ENCODE measurements at places on chromosomes 13 and 19.

GRCh38 chr13:104014803-104015645, 948.8 kb upstream of the SLC10A2 start:
- no peak for DNase-seq

- DNase-seq = no peak
Measured at GRCh38 chr13:50378509-50379044, 363.3 kb downstream of the KCNRG start.

GRCh38 chr19:6651965-6652804, 17.8 kb downstream of the TNFSF14 start:
- DNase-seq = no peak

DNA sequence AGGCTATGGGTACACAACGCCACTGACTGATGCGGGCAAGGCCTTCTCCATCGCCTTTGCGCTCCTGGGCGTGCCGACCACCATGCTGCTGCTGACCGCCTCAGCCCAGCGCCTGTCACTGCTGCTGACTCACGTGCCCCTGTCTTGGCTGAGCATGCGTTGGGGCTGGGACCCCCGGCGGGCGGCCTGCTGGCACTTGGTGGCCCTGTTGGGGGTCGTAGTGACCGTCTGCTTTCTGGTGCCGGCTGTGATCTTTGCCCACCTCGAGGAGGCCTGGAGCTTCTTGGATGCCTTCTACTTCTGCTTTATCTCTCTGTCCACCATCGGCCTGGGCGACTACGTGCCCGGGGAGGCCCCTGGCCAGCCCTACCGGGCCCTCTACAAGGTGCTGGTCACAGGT, 6.9 kb downstream of the KCNK6 start:
- no peak for DNase-seq

GRCh38 chr13:46164661-46165060, 17.3 kb downstream of the LCP1 start:
- no peak for DNase-seq

DNA sequence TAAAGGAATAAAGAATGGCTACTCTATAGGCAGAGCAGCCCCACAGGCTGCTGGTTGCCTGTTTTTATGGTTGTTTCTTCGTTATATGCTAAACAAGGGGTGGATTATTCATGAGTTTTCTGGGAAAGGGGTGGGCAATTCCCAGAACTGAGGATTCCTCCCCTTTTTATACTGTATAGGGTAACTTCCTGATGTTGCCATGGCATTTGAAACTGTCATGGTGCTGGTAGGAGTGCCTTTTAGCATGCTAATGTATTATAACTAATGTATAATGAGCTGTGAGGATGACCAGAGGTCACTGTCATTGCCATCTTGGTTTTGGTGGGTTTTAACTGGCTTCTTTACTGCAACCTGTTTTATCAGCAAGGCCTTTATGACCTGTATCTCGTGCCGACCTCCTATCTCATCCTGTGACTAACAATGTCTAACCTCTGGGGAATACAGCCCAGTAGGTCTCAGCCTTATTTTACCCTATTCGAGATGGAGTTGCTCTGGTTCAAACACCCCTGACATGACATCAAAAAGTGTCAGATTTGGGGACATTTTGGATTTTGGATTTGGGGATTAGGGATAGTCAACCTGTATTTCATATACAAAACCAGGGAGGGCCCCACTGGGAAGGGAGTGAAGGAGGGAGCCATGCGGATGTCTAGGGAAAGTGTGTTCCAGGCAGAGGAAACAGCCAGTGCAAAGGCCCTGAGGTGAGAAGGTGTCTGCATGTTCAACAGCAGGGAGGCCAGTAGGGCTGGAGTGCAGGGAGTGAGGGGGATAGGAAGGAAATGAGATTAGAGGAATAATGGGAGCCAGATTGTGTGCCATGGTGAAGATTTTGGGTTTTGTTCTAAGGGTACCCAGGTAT, 10.9 kb downstream of the FXYD5 start:
- DNase-seq = no peak

DNA sequence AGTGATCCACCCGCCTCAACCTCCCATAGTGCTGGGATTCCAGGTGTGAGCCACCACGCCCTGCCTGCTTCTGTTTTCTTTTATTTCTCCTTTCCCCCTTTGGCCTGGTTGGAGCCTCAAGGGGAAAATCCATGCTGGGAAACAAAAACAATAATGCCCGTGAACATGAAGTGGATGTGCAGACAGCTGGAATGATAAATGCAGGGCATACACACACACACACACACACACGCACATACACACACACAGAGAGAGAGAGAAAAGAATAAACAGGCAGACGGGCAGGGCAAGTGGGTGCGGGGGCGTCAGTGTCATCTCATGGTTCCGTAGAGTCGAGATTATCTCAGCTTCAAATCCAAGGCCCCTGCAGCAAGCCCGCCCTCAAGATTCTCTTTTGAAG, 4.4 kb upstream of the PLEKHF1 start:
- no peak for DNase-seq

All from activated CD4-positive, CD25-positive, alpha-beta regulatory T cell (primary cell).